ENCODE measurements at places on chromosomes 11 and 22. TPM values are rescaled to one million over a fixed set of nuclear protein-coding genes. Genes with fewer than 3 reads are reported as not detected.

MYBPC3 gene
- not detected for total RNA-seq

IFTAP gene
- total RNA-seq = 31.2 TPM

LRRN4CL gene
- 1.8 TPM for total RNA-seq

CDC45 gene
- total RNA-seq = 3.5 TPM

CARD16 gene
- total RNA-seq = not detected

OR5P2 gene
- not detected for total RNA-seq

SCGB1A1 gene
- not detected for total RNA-seq

PGGHG gene
- 14.4 TPM for total RNA-seq

ADAMTS8 gene
- total RNA-seq = 0.32 TPM

C11orf87 gene
- 0.27 TPM for total RNA-seq

MB gene
- not detected for total RNA-seq

DLG2 gene
- total RNA-seq = 2.9 TPM

CRYBB3 gene
- total RNA-seq = not detected

LGALS1 gene
- total RNA-seq = 50.7 TPM

CREB3L1 gene
- 6.1 TPM for total RNA-seq

ACR gene
- not detected for total RNA-seq

OR4C12 gene
- not detected for total RNA-seq

APBB1 gene
- total RNA-seq = 142 TPM

SLC1A2 gene
- 54.3 TPM for total RNA-seq

OR52I2 gene
- 0.49 TPM for total RNA-seq

TRIM49 gene
- 1.1 TPM for total RNA-seq

OR8D1 gene
- total RNA-seq = not detected

OR8D4 gene
- not detected for total RNA-seq

LMNTD2 gene
- total RNA-seq = 2.3 TPM

MRGPRX4 gene
- total RNA-seq = not detected

KLHL35 gene
- 41.4 TPM for total RNA-seq

TBX1 gene
- 2.4 TPM for total RNA-seq

NRXN2 gene
- 50.4 TPM for total RNA-seq

CADM1 gene
- total RNA-seq = 1,339 TPM

ST3GAL4 gene
- total RNA-seq = 10.4 TPM

CCDC116 gene
- 0.71 TPM for total RNA-seq

SCN4B gene
- total RNA-seq = 2.9 TPM

ZNF280B gene
- 1.8 TPM for total RNA-seq

SLN gene
- total RNA-seq = not detected

MUC2 gene
- not detected for total RNA-seq

OR5I1 gene
- total RNA-seq = not detected

IGSF9B gene
- 209 TPM for total RNA-seq

APOA4 gene
- total RNA-seq = not detected
